Frontal cortex (tissue), 4 donors: ENCODE measurements at places on chromosomes 12 and 14. TPM values are rescaled to one million over a fixed set of nuclear protein-coding genes. Genes with fewer than 3 reads are reported as not detected.

- DNase-seq = no peak
Measured at GRCh38 chr14:42855085-42855484, 1248.4 kb downstream of the LRFN5 start.

DNA sequence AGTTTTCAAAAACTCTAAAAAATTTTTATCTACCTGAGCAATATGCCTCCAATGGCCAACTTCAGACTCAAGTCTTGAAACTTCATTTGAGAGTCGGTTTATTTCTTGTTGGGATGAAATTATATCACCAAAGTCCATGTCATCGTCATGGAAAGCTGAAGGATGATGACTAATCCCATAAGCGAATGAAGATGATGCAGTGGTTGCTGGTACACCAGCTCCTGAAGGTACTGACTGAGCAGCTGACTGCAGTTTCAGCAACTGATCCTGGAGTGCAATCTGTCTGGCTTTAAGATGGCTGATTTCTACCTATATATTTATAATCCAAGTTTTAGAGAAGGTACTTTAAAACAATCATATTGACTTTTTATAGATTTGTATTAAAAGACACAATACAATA lies 18.3 kb downstream of the TRIP11 start:
- no peak for DNase-seq

Gene NTF3
- 2.9 TPM for total RNA-seq

DNA sequence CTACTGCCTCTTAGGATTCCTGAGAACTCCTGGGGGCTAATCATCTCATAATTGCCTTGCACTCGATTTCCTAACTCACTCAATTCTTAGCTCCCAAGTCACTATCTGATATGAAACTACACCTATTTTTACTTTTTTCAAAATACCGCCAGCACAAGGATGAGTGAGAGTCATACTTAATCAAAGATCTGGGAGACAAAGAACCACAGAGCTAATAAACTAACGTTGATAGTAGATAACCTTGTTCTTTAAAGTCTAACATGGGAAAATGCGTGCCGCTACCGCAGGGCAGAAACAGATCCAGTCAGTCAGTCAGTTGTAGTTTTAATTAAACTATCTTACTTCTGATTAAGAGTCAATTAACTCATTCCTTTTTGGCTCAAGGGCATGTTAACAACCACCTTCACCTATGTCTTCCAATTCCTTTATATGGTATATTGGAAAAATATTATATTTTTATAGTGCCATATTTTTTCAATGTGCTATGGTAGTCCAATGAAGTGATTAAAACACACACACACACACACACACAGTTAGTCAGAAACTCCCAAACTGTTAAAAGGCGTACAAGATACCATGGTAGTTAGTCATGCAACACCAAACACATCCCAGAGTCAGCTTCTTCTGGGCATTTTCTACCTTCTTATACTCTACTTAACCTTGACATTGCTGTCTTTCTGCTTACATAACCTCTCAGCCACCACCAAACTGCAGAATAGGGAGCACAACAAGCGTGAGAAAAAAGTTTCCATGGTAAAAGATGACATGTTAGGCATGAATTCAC lies 114.0 kb downstream of the KLHL28 start:
- DNase-seq = no peak

GRCh38 chr12:46617167-46617566 lies 208.6 kb downstream of the SLC38A4 start:
- DNase-seq = no peak

DNA sequence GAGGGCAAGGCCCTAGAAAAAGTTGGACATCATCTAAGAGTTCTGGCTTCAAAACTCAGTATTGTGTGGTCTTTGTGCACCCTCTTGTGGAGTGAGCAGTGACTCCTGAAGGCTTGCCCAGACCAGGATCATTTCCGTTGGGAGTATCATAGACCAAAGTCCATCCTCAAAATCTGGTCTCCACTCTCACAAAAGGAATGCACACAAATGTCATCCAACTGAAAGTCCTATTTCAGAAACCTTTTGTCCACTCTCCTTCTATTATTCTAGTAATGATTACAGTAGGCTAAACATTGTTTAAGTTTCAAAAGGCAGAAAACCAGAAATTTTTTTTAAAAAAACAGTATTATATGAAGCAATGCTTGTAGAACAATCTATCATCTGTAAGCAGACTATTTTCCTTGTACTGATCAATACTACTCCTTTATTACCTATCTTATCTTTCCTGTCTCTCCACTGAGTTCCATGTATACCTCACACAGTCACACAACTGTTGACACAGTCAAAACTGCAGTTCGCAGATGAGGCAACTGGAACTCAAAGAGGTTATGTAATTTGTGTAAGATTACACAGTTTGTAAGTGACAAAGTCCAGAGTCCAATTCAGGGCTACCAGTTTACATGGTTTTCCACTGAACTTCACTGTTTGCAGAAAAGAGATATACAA lies 41.4 kb downstream of the COX16 start:
- DNase-seq = peak; percentile 51

- no peak for DNase-seq
Measured at GRCh38 chr12:22593864-22594263, 31.1 kb upstream of the ETNK1 start.

GRCh38 chr14:101134161-101134631 lies 230.7 kb upstream of the RTL1 start:
- no peak for DNase-seq

DNA sequence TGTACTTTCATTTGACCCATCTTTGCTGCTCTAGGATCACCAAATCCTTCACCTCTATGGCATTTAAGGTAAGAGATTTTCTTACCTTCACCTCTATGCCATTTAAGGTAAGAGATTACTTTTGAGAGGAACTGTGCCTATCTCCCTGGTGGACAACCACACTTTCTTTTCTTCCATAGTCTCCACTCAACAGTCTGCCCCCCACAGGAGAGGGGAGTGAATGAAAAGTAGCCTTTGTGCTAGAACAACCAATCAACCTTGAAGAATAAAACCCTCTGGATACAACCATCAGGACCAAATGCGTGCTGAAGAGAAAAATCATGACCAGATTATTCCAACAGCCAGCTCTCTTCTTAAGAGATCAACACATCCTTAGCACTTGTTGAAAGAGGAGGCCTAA lies 258.6 kb upstream of the TMPO start:
- DNase-seq = no peak

- no peak for DNase-seq
Measured at GRCh38 chr14:99892406-99892805, 99.2 kb downstream of the EML1 start.

Gene FAM90A1
- 0.41 TPM for total RNA-seq

Gene IGFBP6
- 9.0 TPM for total RNA-seq

- no peak for DNase-seq
Measured at GRCh38 chr14:104256025-104256424, 117.6 kb downstream of the KIF26A start.

Gene ASB2
- under 0.01 TPM for total RNA-seq

Gene ANKRD33
- not detected for total RNA-seq

GRCh38 chr12:57966536-57966935 lies 25.2 kb downstream of the ATP23 start:
- no peak for DNase-seq

Gene RNASE3
- total RNA-seq = not detected

Gene RHOF
- total RNA-seq = 13.0 TPM

- DNase-seq = no peak
Measured at GRCh38 chr14:90248594-90248993, 7.8 kb upstream of the PSMC1 start.

Gene KRT72
- total RNA-seq = not detected

Gene ZC2HC1C
- 2.4 TPM for total RNA-seq

Gene BHLHE41
- total RNA-seq = 0.41 TPM

DNA sequence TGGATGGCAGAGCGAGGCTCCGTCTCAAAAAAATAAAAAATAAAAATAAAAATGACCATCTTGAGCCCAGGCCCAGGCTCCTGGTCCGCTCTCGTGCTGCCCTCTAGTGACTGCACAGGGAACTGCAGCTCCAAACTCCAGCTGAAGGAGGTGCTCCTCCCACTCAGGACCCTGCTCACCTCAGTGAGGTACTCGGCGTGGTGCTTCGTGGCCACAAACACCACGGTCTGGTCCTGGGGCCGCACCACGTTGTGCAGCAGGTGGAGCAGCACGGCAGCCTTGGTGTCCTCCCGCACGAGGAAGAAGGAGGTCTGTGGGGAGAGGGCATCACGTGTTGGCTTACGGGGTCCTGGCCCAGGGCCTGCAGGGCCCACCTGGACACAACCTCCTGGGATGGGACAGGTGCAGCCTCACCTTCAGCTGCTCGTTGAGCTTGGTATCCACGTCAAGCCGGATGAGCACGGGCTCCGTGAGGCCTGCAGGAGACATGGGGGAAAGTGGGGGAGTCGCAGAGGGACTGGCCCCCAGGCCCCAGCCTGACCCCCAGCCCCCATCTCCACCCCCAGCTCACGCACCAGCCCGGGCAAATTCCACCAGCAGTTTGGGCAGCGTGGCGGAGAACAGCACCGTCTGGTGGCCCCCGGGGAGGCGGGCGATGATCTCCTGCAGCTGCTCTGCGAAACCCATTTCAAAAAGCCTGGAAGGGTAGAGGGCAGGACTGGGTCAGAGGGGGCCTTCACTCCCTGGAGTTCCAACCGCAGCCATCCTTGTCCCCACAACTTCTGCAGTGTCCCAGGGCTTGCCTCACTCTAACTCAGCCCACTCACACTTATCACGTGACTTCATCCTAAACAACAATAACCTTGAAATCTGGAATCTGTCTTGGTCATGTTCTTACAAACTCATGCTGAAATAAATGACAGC lies 10.6 kb downstream of the DDX54 start:
- peak; percentile 75 for DNase-seq

Gene MTRFR
- total RNA-seq = 20.4 TPM

DNA sequence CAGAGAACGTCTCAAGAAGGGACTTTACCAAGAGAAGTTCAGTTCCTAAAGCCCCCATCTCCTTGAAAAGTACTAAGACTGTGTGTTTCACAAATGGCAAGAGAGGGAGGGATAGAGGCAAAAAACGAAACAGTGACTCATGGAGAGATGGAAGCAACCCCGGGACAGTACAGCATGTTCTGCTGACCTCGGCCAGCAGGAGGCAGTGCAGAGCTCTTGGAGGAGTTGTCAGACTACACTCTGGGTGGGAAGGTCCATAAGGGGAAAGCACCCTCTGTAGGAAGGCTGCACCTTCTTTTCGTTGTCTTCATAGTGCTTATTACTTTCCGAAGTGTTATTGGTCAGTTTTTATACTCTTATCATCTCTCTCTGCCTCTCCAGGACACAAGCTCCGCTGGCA lies 525.2 kb upstream of the CCDC196 start:
- no peak for DNase-seq

DNA sequence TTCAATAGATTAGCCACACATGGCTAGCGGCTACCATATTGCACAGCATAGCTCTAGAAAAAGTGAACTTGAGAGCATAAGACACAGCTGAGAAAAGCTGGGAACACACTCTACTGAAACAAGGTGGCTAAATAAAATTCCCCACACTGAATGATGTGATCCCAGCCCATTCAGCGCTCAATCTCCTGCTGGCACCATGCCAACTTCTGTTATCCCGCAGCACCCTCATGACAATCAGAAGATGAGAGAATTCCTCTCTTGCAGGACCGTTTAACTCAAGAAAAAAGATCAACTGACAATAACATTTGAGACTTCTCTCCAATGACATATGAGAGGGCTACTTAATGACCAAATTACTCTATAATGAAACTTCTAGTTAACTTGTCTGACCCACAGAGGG lies 115.4 kb downstream of the ADAMTS20 start:
- no peak for DNase-seq

DNA sequence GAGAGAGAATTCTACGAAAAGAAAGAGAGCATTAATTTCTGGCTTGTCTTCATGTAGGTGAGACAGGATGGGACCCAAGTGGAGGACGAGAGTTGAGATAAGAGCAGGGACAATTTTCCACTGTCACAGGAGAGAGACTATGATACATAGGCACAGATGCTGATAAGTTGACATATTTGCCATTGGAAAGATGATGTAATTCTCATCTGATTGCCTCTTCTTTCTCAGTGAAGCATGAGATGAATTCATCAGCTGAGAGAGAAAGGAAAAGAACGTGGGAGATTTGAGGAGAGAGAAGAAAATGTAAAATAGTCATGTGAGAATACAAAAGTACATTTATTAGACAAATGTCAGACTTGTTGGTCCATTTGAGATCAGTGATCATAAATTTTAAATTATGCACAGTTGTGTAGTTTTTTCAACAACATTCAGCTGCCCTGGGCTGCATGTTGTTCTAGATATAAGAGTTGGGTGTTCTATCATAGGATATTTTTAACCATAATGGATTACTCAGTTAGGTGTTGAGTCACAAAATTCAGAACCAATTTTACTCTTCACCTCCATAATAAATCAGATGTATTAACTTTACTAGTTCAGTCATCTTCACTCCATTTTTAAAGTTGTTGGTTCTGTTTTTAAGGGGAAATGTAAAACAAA lies 222.9 kb downstream of the DPY19L2 start:
- no peak for DNase-seq

Gene MAP1LC3B2
- 0.82 TPM for total RNA-seq

- DNase-seq = no peak
Measured at GRCh38 chr14:95246870-95247269, 72.8 kb downstream of the CLMN start.

Gene SOAT2
- under 0.01 TPM for total RNA-seq

Gene PIGH
- 29.8 TPM for total RNA-seq

DNA sequence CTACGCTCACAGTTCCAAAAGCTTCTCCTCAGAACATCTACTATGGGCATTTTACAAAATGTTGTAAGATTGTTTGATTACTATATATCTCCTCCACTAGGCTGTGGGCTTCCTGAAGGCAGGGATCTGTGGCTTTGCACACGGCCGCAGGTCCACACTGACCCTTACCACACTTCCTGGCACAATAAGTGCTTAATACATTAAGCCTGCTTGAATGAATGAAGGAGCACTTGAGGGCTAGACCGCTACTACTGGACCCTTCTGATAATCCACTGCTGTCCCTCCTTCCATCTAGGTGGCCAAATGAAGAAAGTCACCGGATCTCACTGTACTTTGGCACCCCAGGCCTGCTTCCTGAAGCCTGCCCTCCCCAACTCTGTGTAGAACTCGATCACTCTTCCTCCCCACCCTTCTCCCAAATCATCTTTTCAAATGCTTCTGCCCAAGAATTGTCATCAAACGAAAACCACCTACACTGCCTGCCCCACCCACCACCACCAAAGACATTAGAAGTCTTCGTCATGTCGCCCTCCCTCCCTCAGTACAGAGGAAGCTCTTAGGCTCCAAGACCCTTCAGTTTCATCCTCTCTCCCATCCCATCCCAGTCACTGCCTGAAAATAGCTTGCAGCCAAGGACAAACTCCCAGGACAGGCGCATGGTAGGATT lies 596 bp upstream of the ZBTB39 start:
- no peak for DNase-seq

GRCh38 chr12:41277100-41277945 lies 89.2 kb downstream of the PDZRN4 start:
- peak; percentile 39 for DNase-seq

DNA sequence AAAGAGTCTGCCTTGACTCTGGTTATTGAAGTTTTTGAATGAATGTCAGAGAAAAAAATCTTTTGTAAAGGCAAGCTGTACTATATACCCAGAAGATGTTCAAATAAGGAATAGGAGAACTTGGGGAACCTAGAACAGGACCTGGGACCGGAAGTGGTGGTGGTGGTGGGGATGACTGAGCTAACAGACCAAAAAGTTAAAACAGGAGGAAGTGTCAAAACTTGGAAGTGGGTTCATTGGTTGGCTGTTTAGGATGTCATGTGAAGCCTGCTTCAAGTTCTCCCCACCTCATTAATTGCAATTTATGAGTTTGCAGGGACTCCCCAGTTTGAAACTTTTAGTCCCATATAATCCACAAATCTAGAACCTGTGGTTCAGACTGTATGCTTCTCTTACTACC lies 26.2 kb downstream of the PLXNC1 start:
- DNase-seq = no peak

Gene TAS2R43
- total RNA-seq = 3.7 TPM
